ENCODE measurements at places on chromosomes 7 and 10.

DNA sequence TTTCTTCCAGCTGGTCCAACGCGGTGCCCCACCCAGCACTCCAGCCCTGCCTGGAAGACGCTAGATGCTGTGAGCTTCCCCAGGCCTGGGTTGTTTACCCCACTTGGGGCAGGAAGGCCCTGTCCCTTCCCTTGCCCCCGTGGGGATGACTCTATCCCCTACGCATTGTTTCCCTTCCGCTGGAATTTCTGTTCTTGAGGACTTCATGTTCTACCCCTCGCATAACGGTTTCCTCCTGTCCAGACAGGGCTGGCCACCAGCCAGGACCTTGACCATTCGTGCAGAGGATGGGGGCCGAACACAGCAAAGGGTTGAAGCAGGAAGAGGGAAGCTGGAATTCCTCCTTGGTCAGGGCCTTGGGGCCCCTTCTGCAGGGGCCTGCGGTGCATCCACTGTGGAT lies 14.7 kb upstream of the SERPINE1 start:
- DNase-seq: peak; percentile 91

GRCh38 chr7:69129524-69129923 lies 468.8 kb upstream of the AUTS2 start:
- peak; percentile 32 for DNase-seq

GRCh38 chr10:44184633-44185314 lies 200.1 kb downstream of the CXCL12 start:
- DNase-seq: no peak

- DNase-seq: no peak
Measured at GRCh38 chr10:51029172-51029641, 45.1 kb upstream of the PRKG1 start.

- DNase-seq: no peak
Measured at GRCh38 chr10:46233181-46233580, 53.6 kb upstream of the ANTXRL start.

Measured in fibroblast of lung (primary cell).